ENCODE measurements at places on chromosomes 11 and 22.

- DNase-seq, result peak; percentile 50
Observed at GRCh38 chr11:2778630-2779498, 79.1 kb upstream of the KCNQ1OT1 start.

DNA sequence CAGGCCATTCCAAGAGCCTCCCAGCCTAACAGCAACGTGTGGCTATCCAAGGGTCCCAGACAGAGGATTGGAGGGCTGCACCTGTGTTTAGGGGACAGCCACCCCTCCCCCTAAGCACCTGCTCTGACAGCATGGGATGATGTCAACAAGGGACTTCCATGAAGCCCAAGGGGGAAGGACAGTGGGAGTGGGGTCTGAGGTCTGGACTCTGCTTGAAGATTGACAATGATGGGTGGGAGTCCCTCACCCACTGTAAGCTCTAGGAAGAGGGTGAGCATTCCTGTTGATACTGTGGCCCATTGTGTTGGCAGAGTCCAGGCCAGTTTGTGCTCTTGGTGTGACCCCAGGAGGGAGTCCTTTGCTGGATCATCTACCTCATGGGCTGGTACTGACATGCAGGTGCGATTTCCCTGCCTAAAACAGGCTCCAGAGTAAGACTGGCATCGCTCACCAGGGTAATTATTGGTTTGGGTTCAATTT is 46.9 kb upstream of the TUB start:
- no peak for DNase-seq

- no peak for DNase-seq
Observed at GRCh38 chr11:92531065-92531739, 306.6 kb downstream of the FAT3 start.

DNA sequence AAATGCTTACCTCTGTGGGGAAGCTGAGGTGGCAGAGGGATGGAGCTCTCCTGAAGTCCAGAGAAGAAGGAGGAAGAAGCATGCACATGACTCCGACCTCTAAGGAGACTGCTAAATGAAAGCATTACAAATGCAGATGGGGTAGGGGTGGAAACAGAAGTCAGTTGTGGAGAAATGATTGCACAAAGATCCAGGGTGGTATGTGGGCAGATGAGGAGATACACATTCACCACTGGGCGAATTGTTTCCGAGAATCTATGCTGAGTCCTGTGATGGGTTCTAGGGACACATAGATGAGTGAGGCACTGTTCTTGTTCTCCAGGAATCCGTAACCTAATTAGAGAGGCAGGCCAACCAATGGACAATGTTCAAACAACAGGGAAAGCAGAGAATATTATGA is 188.9 kb upstream of the ZBED5 start:
- no peak for DNase-seq

DNA sequence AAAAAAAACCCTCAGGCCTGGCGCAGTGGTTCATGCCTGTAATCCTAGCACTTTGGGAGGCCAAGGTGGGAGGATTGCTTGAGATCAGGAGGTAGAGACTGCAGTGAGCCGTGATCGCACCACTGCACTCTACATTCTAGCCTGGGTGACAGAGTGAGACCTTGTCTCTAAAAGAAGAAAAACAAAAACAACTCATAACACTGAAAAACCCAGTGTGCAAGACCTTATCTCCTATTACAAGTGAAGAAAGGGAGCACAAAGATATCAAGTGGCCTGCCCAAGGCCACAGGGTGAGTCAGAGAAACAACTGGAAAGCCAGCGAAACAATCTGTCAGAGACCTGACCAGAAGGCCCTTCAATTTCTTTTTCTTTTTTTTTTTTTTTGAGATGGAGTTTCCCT is 2.5 kb downstream of the TXN2 start:
- no peak for DNase-seq

- peak; percentile 94 for DNase-seq
Observed at GRCh38 chr22:25021976-25022711, 69.6 kb downstream of the KIAA1671 start.

DNA sequence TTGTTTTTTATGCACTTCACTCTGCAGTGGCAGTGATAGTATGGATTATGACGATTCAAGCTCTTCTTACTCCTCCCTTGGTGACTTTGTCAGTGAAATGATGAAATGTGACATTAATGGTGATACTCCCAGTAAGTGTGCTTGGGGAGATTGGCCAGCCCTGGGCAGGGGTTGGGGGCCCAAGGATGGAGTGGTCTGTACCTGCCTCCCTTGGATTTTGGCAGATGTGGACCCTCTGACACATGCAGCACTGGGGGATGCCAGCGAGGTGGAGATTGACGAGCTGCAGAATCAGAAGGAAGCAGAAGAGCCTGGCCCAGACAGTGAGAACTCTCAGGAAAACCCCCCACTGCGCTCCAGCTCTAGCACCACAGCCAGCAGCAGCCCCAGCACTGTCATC is 14.2 kb downstream of the MADD start:
- no peak for DNase-seq

GRCh38 chr11:133012803-133013202 is 519.5 kb downstream of the OPCML start:
- DNase-seq, result no peak

DNA sequence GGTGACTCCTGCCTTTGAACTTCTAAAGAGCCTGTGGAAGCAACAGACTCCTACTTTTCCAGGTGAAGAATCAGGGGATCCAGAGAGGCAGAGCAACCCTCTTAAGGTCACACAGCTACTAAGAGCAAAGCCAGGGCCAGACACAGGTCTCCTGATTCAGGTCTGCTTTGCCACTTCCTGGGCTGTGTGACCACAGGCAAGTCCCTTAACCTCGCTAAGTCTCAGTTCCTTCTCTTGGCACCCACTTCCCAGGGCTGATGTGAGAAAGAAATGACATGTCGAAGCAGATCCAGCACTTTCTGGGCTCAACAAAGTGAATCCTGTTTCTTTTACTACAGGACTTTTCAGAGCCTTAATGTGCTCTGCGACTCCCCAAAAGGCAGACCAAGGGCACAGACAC is 30.2 kb downstream of the UQCR10 start:
- DNase-seq, result no peak

DNA sequence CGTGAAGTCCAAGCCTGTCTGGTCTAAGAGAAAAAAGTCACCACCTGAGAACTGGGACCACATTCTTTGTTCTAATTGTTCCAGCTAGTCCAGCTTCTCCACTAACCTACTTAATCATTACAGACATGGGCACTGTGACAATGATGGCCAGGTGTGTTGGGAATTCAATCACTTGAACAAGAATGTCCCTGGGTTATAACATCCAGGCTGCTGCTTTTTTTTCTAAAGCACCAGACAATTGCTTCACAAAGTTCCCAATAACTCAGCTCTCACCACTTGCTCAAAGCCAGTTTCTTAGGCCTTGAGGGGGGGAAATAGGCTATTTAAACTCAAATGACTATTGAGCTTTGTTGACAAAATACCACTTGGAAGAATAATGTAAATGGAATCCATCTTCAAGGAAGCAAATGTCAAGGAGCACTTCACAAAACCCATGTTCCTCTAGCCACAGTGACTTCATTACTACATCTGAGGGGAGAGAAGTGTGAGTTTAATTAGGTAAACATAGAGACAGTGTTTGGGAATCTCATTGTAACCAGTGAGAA is 80.3 kb downstream of the ME3 start:
- DNase-seq, result peak; percentile 60

- no peak for DNase-seq
Observed at GRCh38 chr11:118056806-118057205, 20.1 kb upstream of the TMPRSS4 start.

DNA sequence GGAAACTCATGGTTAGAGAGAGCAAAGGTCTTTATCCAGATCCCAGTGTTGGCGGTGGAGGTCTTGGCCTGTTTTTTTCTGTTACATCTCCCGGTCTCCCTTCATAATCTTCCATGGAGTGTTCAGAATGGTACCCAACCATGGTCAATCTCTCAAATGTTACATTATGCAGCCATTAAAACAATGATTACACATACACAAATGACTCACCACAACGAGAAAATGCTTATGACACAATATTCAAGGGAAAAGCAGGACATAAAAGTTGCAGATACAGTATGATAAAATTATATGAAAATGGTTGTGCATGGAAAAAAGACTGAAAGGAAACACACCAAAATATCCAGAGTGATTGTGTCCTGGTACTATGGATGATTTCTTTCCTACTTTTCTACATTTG is 17.8 kb upstream of the CSNK1E start:
- DNase-seq, result no peak

GRCh38 chr11:112024178-112024772 is 933 bp upstream of the DLAT start:
- DNase-seq, result no peak

- DNase-seq, result peak; percentile 45
Observed at GRCh38 chr11:66008468-66009101, 3.2 kb upstream of the CST6 start.

- DNase-seq, result no peak
Observed at GRCh38 chr11:86760577-86760976, 39.8 kb upstream of the PRSS23 start.

DNA sequence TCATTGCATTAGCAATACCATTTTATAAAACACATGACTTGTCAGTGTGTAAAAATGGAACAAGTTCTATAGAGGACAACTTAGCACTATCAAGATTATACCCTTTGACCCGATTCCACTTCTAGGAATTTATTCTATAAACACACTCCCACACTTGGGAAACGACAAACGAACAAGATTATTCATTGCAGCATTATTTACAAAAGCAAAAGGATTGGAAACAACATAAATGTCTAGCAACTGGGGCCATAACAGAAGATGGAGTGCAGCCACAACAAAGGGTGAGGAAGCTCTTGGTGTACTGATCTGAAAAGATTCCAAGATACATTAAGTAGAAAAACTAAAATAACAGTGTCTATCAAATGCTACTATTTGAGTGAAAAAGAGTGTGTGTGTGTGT is 2.3 kb upstream of the IRAG1 start:
- DNase-seq, result no peak

DNA sequence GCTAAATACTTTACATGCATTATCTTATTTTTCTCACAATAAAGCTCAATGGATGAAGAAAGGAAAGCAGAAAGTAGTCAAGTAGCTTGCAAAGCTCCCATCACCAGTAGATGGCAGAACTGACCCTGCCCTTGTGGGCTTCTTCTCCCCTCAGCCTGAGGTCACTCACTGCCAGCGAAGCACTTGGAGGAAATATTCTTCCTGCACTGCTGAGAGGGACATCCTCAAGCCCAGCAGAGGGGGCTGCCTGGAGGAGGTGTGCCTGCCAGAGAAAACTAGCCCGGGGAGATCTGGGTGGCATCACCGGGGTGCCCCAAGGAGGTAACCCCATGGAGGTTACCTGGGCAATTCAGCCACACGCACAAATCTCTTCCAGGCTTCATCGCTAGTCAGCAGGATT is 6.6 kb downstream of the APOL4 start:
- DNase-seq, result peak; percentile 39

DNA sequence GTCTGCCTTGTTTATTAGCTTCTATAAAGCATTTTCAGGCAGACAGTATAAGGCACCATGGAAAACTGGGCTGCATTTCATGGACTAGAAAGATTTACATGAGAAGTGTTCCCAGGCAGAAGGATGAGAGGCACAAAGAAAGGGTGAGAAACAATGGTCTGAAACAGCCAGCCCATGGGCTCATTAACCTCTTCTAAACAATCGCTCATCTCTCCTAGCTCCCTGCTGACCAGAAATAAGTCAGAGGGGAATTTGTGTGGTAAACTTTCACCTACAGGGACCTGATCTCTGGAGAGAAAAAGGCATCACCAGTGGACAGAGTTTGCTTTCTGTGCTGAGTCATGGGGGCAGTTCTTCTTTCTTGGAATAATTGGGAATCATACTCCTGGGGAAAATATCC is 51.8 kb upstream of the KIRREL3 start:
- DNase-seq, result no peak

GRCh38 chr22:44570476-44571445 is 72.7 kb upstream of the RTL6 start:
- no peak for DNase-seq

- peak; percentile 61 for DNase-seq
Observed at GRCh38 chr11:70464509-70465361, 66.4 kb downstream of the CTTN start.

- no peak for DNase-seq
Observed at GRCh38 chr11:125463590-125464269, 32.3 kb downstream of the FEZ1 start.

- no peak for DNase-seq
Observed at GRCh38 chr11:45322891-45323600, 36.9 kb upstream of the SYT13 start.

GRCh38 chr11:47616726-47617416 is 22.7 kb upstream of the C1QTNF4 start:
- DNase-seq, result peak; percentile 58

- no peak for DNase-seq
Observed at GRCh38 chr22:40407831-40408717, 37.7 kb downstream of the SGSM3 start.

- no peak for DNase-seq
Observed at GRCh38 chr22:37427135-37427710, at the start of gene ELFN2. Gene ELFN2, minus strand, starts transcription at chr22:37427479. Its CDS starts 51,945 bp downstream, at chr22:37375534.

DNA sequence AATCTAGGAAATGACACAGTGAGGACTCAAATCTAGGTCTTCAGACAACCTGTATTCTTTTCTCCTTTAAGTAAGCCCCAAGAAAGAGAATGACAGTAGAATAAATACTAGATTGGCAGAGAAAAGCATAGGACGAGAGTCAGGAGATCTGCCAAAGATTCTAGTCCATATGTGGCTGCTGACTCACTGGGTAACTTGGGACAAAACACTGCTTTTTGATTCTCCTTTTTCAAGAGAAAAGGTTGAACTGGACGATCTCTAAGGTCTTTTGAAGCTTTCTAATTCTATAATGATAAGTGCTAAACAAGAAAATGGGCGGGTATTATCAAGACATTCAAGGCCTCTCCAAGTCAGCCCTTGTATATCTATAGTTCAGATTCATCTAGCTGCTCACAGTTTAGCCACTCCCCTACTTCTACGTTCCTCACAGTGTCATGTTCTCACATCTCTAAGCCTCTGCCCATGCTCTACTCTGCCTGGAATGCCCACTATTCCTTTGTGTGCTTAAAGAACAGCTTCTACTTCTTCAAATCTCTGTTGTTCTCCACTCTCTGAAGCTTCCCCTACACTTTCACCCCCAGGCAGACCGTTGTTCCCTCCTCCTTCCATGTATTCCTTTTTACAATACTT is 53.0 kb downstream of the RELT start:
- DNase-seq, result no peak

- DNase-seq, result peak; percentile 19
Observed at GRCh38 chr22:26287382-26288225, 118.3 kb downstream of the SEZ6L start.

DNA sequence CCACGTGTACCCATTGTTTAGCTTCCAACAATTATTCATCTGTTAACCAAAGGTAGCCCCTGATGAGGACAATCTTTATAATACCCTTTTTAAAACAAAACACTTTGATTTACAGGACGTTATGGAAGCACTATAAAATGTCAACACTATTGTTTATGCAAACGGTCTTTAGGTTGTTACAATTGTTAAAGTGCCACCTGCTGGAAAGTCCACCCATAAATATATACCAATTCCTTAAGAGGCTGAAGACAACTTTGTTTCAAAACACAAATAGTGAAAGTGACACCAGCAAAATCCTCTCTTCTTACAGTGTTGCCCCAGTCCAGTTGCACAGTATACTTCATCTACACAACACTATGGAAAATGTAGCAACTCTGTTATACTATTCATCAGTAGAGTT is 68.9 kb upstream of the SLN start:
- peak; percentile 4 for DNase-seq

Data from NCI-H2171 treated with DMSO at 0.1 percent for 48 hours (cell line).